ENCODE measurements at places on chromosomes 5 and 9.

DNA sequence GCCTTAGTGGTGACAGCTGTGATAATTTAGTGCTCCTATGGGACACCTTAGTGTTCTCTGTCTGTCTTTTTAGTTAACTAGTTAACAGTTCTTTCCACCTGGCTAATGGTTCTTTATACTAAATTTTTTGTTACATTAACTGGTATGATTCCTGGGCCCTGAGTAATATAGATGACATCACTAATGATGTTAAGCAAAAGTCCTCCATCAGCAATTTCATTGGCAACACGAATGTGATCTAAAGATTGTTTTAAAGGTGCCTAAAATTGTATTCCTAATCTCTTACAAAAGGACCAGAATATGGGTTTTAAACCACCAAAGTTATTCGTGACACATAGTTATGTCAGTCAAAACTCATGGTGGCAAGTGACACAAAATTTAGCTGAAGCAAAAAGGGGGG, 235.3 kb downstream of the TENT4A start:
- no peak for DNase-seq

DNA sequence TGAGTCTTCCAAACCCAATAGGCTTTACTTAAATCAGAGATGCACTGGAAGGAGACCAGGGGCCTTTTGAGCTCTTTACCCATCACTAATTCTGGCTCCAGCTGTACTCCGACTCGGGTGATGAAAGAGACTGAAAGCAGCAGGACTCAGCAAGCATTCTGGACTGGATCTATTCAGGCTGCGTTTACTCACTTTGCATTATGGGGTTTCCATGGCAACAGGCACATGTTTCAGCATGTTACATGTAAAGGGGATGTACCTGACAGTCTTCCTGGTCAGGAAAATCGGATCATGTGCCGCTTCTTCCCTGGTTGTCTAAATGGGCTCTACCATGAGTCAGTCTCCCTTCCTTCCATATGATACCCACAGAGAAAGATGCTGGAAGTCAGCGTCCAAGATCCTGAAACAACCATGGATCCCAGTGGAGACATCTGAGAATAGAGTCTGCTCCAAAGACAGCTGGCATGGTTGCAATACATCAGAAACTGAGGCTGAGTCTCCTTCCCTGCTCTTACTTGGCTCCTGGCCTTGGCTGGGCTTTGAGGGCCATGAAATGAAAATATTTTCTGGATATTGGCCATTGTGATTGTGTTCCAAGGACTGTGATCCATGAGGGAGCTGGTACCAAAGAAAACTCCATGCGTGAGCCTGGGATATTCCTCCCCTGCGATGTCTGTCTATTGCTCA, 102.5 kb upstream of the TNC start:
- no peak for DNase-seq

GRCh38 chr5:91670122-91670521, 287.0 kb upstream of the ARRDC3 start:
- DNase-seq, result peak; percentile 3

- no peak for DNase-seq
These were observed 119.1 kb downstream of the VAV2 start for GRCh38 chr9:133873009-133873408.

GRCh38 chr9:136624184-136624951, 38.3 kb upstream of the EGFL7 start:
- DNase-seq, result no peak

- DNase-seq, result no peak
These were observed 154.5 kb downstream of the CWC27 start for GRCh38 chr5:64923151-64923685.

GRCh38 chr9:94039786-94040185, 44.5 kb upstream of the PTPDC1 start:
- no peak for DNase-seq

GRCh38 chr5:55172937-55173686, at the start of gene CDC20B:
CDC20B (minus strand) TSS chr5:55173177; CDS start chr5:55173000, 177 bp downstream.
- peak; percentile 77 for DNase-seq

DNA sequence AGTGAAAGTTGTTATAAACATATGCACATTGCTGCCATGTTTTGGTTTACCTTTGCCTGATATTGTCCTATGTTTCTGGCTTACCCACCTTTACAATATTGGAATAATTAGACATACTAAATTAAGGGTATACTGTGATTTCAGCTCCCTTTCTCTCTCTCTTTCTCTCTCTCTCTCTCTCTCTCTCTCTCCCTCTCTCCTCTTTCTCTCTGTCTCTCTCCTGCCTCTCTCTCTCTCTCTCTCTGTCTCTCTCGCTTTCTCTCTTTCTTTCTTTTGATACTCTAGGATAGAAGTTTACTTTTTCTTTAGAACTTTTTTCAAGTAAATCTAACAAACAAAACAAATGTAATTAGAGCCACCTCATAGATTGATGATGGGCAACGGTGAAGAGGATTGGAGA, 239.6 kb downstream of the TMEM161B start:
- no peak for DNase-seq

DNA sequence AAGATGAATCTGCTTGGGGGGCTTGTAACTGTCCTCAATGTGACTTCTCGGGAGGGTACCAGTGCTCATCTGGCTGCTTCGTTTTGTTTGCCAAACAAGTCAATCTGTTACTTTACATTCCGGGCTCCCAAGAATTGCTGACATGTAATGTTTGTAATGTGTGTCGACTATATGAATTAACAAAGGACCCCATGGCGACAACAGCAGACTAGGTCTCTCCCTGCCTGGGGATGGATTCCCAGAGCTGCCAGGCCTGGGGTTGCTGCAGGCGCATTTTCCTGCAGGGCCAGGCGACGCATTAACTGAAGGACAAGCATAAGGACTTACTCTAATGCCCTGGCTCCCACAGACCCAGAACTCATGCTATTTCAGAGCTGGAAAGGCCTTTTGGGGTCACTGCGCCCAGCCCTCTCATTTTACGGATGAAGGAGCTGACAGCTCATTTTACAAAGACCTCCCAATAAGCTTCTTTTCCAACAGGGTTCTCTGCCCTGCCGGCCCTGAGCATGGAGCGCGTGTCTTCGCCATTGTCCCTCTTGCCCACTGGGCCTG, 214.8 kb downstream of the TTLL11 start:
- no peak for DNase-seq

DNA sequence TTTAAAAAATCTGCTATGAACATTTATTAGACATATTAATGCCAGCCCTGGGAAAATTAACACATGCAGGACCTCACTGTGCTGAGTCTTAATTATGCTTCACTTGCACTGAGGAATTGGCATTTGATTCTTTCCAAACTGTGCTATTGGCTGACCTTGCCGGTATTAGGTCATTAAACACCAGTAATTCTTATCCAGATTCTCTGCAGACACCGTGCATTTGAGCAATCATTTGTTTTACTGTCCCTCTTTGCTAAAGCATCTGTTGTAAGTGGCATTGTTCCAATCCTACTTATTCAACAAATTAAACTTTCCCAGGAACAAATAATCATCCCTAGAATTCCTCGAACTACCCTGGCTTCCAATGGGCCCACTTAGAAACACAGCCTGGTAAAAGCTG, 145.0 kb downstream of the SLC12A2 start:
- DNase-seq, result no peak

- no peak for DNase-seq
These were observed 687.9 kb upstream of the RGMB start for GRCh38 chr5:98085593-98085992.

DNA sequence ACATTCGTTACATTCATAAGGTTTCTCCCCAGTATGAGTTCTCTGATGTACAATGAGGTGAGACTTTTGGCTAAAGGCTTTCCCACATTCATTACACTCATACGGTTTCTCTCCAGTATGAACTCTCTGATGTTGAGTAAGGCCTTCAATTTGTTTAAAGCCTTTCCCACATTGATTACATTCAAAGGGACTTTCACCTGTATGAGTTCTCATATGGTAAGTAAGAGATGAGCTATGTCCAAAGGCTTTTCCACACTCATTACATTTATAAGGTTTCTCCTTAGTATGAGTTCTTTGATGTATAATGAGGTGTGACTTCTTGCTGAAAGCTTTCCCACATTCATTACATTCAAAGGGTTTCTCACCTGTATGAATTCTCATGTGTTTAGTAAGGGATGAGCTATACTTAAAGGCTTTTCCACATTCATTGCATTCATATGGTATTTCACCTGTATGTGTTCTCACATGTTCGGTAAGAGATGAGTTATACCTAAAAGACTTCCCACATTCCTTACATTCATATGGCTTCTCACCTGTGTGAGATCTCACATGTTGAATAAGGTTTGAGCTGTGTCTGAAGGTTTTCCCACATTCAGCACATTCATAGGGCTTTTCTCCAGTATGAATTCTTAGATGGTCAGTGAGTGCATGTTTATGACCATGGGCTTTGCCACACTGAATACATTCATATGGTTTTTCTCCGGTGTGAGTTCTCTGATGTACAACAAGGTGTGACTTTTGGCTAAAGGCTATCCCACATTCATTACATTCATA, 13.5 kb downstream of the ZFP37 start:
- no peak for DNase-seq

DNA sequence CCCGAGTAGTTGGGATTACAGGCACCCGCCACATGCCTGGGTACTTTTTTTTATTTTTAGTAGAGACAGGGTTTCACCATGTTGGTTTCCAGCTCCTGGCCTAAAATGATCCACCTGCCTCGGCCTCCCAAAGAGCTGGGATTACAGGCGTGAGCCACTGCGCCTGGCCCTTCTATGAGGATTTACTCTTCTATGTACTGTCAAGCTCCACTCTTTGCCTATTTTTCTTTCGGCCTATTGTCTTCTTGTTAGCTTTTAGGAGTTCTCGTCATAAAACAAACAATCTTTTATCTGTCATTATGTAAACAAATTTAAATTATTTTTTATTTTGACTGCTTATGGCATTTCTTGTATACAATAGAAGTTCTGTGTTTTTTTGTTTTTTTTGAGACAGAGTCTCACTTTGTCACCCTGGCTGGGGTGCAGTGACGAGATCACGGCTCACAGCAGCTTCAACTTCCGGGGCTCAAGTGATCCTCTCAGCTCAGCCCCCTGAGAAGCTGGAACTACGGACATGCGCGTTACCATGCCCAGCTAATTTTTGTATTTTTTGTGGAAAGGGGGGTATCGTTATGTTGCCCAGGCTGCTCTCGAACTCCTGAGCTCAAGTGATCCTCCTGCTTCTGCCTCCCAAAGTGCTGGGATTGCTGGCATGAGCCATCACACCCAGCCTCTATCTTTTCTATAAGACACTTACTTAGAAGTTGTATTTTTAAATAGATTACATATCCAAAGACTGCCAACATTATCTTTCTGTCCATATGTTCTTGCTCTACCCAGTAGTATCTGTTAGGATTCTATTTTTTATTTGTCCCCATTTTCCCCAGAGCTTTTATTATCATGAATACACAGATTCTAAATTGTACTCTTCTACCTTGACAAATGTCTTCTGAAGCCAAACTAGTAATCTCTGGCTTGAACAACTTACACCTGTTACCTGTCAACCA, 29.2 kb downstream of the CSNK1A1 start:
- peak; percentile 22 for DNase-seq

DNA sequence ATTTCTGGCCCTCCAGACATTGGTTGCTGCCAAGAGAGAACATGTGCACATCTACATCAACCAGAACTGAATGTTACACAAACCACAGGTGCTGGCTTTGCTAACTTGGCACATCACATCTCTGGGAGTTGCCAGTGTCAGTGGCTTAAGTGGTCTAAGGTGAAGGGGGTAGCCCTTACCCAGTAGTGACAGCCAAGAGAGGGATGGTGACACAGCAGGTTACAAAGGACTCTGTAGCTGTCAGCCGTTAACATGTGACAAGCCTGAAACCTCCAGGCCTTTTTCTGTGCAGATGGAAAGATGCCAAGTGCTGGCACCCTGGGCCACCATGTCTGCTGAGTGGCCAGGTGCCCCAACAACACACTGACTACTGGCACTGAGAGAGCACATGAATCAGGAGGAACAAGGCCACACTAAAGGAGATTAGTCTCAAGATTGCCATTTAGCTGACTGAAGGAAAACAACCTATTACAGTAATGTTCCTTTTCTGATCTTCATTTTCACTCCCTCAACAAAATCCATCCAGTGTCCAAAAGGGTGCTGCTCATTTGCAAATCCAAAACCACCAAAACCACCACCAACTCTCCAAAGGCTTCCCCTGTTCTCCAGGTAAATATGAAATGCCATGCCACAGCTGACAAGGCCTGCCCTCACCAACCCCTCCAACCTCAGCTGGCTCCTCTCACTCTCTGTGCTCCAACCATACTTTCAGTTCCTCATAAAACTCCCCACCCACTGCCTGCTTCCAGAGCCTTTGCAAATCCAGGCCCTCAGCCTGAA, 20.2 kb downstream of the SIL1 start:
- DNase-seq, result peak; percentile 33

Data from NCI-H774 (cell line).